ENCODE measurements at places on chromosomes 11 and 22.
A peak's percentile ranks its signal among the peaks of the same experiment; 100 is the strongest.

- no peak for DNase-seq
Observed at GRCh38 chr22:50011447-50012210, 936 bp downstream of the IL17REL start.

DNA sequence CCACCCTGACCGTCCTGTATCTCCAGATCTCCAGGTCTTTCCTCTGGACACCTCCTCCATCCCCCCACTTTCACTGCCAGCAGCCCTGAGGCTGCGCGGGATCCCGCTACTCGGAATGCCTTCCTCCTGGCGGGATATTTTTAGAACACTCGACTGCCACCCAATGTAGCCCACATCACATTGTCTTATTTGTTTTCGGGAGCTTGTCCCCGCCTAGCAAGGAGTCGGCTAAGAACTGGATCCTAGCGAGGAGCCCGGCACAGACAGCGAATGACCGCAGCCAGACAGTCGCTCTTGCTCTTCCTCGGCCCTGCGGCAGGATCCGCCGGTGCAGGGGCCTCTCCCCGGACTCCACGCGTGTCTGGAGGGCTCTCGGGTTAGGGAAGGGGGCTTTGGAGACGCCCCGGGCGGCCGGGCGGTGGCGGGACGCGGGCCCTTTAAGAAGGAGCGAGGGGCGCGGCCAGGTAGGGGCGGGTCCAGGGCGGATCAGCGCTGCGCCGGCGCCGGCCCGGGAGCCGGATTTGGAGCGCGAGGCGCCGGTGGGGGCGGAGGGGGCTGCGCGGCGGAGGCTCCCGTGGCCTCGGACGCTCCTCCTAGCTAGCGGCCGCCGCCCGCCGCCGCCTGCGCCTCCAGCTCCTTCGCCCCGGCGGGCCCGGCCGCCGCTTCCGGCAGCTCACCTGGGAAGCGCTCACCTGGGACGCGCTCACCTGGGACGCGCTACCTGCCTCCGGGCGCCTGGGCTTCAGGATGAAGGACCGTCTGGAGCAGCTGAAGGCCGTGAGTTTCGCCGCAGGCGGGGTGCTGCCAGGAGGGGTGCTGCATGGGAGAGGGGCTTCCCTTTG is at the start of gene STX3:
STX3 (plus strand) TSS at position 518 of the 842 bp plus-strand sequence; CDS start at position 748, 230 bp downstream.
- DNase-seq = peak; percentile 77

GRCh38 chr11:16609769-16610168 is 128.7 kb upstream of the C11orf58 start:
- no peak for DNase-seq

DNA sequence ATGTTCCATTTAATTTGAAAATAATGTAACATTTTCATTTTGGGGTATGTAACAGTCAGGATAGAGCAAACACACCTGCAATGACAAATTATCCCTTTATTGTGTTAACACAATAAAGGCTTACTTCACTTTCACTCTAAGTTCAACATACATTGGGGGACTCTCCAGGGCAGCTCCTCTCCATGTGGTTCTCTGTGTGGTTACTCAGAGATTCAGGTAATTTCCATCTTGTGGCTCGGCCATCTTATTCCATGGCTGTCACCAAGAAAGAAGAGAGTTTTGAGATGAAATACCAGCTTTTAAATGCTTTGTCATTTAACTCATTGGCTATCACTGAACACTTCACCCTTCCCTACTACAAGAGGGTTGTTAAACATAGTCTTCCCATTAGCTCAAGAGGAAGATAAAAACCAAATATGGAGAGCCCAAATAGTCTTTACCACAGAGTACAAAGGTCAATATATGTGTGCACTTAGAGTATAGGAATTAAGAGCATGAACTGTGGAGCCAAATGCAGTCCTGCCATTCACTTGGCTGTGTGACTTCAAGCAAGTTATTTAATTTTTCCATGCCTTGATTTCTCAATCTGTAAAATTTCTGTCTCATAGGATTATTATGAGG is 10.6 kb upstream of the TPH1 start:
- peak; percentile 12 for DNase-seq

GRCh38 chr22:21682385-21683175 is 16.8 kb downstream of the PPIL2 start:
- DNase-seq = no peak

DNA sequence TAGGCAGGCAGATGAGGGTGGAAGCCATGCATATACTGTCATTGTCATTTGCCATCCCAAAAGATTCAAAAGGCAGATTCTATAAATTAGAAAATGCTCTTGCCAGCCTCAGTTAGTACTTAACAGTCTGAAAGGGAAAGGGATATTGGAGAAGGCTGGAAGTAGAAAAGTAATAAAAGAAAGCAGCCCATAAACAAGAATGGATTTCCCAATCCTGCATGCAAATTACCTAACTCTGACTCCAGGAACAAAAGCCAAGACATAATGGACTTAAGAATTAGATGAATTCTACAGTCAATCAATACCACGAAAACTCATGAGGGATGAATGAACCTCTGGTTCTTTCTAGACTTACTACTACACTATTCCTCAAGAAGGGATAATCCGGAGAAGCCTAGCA is 5.9 kb downstream of the PAK1 start:
- no peak for DNase-seq

DNA sequence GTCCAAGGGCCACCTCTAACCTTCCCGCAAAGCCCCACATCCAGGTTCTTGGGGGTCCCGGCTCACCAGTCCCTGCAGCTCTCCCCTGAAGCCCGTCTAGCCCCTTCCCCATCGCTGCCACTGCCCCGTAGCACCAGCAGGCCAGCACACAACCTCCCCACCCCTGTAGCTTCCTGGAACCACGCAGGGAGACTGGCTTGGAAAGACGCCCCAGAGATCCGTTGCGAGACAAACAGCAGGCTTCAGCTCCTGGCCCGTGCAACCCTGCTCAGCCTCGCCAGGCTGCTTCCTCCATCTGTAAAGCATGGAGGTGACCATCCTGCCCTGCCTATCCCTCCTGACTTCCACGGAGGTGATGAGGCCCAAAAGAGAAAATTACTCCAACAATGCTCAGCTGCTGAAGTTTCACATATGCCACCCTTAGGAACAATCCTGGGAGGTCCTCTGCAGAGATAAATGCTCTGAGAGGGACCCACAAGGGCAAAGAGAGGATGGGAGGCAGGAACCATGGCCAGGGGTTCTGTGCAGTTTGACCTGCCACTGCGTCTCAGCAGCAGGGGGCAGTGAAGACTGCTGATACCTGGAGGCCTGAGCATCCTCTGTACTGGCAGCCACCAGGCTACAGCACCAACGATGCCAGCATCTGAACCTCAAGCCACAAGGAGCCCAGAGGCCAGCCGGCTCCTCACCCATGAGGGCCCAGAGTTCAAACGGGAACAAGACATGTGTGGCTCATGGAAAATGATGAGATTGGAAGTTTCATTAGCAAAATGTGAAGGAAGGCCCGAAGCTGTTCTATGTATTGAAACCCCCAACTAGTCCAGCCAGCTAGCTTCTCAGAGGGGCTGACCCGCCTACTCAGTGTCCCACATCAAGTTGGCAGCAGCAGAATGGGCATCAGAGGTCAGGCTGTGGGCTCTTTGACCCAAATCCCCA is 16.1 kb downstream of the DGCR2 start:
- peak; percentile 45 for DNase-seq

GRCh38 chr22:36955691-36956090 is 42.3 kb downstream of the CSF2RB start:
- no peak for DNase-seq

- DNase-seq = no peak
Observed at GRCh38 chr22:50694766-50695420, 22.3 kb downstream of the SHANK3 start.

- DNase-seq = no peak
Observed at GRCh38 chr22:25701056-25701780, 40.8 kb upstream of the MYO18B start.

DNA sequence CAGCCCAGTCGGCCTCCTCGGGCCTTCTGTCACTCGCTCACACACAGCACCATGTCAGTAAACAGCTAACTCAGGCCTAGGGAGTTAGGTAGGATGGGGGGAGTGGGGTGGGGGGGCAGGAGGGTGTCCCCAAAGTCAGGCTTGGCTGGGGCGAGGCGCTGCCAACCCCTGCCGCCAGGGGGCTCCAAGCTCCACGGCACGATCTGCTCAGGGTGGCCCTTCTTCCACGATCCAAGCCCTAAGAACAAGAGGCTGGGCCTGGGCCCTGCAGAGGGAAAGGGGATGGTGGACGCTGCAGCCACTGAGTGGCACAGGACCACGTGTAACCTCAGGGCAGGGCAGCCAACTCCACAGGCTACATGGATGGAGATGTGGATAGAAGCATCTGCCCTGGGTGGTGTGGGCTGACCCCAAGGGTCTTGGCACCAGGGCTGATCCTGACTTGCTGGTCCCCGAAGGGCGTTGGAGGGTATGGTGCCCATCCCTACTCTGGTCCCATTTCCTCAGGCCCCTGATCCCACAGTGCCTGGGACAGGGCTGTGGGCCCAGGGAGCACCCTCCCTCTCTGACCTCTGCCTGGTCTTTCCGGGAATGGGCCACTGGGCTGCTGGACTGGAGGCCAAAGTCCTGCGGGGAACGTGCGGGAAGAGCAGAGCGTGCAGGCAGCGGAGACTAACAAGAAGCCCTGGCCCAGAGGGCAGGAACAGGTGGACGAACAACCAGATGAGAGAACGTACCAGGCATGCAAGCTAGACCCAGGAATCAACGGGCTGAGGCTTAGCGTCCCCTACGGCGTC is 29.1 kb upstream of the TXNRD2 start:
- DNase-seq = peak; percentile 96

- no peak for DNase-seq
Observed at GRCh38 chr11:120205596-120206161, 5.2 kb upstream of the OAF start.

- DNase-seq = no peak
Observed at GRCh38 chr11:934527-934926, 8.9 kb downstream of the AP2A2 start.

DNA sequence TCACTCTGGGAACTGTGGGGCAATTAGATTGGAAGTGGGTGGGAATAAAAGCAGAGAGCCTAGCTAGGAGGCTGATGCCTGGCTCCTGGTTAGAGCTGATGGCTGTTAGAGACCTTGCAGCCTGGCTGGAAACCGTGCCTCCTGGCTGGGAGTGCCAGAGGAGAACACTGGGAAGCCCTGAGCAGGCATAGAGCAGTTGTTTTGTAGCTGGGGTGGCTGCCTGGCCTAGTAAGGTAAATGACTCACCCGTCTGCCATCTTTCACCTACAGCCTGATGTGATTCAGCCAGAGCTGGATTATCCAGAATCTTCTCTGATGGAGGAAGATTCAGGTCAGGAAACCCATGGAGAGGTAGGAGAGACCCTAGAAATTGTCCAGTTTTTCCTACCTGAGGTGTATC is 6.1 kb downstream of the UQCR10 start:
- no peak for DNase-seq
